ENCODE measurements at places on chromosomes 6 and 20. TPM values are rescaled to one million over a fixed set of nuclear protein-coding genes. Genes with fewer than 3 reads are reported as not detected.

Gene RGS17
- total RNA-seq, result 2.5 TPM

Gene ADGRG6
- 28.8 TPM for total RNA-seq

Gene TGM3
- total RNA-seq, result not detected

Gene MUC22
- not detected for total RNA-seq

Gene GJA10
- not detected for total RNA-seq

Gene NEURL2
- 2.0 TPM for total RNA-seq

Gene TSPO2
- total RNA-seq, result not detected

GRCh38 chr6:105909106-105909505 lies 177.0 kb upstream of the PRDM1 start:
- DNase-seq, result no peak

DNA sequence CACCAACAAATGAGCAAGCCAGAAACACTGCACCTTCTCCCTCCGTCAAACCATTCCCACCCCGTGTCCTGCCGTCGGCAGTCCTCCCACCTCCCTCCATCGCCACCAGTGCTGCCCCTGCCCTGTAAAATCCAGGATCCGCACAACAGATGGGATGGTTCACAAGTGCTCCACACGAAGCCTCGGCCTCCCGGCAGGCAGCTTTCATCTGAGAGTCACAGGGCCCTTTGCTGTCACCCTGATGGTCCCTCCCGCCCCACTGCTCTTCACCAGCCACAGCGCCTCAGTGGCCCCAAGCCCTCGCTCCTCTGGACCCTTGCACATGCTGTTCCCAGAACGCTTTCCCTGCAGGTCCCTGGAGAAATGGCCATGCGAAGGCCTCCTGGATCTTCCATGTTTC lies 12.1 kb downstream of the SLC4A11 start:
- DNase-seq, result no peak

GRCh38 chr20:48335308-48336050 lies 492.3 kb downstream of the PREX1 start:
- DNase-seq, result no peak

DNA sequence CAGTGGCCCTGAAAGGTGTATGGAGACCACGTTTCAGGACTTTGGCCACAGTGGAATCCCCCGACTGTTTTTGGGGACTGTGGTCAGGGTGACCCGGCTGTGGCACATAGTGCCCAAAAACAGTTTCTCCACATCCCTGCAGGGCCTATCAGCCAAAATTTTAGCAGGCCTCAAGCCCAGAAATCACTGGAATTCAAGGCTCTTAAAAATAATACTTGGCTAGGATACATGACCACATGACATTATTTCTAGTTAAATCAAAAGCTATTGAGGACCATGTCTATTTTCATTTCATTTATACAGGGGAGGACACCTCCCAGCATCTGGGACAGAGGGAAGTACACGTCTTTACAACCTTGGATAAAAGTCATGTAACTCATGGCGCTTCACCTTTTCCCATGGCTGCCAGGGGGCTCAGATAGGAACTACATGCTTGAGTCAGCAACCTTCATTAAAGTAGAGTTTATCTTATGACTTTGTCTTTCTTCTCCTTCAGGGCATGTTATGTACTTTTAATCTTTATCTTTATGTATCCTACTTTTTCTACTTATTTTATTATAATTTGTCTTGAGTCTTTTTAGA lies 70.8 kb upstream of the CD93 start:
- no peak for DNase-seq

- peak; percentile 95 for DNase-seq
These were observed 20.3 kb upstream of the HLA-DRB1 start for GRCh38 chr6:32609731-32610640.

DNA sequence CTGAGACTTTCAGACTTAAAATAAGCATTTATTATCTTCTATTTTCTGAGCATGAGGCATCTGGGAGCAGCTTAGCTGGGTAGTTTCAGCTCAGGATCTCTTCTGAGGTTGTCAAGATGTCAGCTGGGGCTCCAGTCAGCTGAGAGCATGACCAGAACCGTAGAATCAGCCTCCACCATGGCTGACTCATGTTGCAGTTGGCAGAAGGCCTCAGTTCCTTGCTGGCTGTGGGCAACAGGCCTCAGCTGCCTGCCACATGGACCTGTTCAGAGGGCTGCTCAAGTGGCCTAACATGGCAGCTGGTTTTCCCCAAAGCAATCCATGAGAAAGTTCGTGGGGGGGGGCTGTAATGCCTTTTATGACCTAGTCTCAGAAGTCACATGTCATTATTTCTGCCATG lies 142.3 kb downstream of the LY86 start:
- DNase-seq, result peak; percentile 83

GRCh38 chr6:42316981-42317380 lies 99.3 kb upstream of the MRPS10 start:
- DNase-seq, result no peak

GRCh38 chr20:34506480-34506879 lies 9.7 kb upstream of the DYNLRB1 start:
- DNase-seq, result no peak

DNA sequence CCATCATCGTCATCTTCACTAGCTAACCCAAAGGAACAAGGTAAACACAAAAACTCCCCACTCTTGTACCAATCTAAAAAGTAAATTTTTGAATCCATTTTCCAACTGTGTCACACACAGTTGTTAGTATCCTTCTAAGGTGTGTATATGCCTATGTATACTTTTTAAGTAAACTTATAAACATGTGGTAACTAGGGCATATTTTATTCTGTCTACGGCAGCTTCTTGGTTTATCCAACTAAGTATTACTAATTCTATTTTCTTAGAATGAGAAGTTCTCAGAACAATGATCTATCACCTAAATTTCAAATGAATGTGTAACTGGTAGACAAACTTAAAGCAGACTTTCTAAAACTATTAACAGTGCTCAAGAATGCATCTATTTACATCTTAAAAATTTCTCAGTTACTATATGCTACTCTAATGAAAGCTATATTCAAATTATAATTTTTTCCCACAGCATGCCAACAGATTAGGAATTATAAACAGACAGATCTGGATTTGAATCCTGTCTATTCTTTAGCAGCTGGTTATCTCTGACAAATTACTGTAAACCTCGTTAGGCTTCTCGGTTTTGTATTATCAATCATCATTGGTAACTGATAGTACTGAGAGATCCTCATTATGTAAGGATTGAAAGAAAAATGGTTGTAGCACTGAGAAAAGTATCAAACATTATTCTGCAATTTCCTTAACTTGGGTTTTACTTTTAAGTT lies 1.8 kb upstream of the PLN start:
- no peak for DNase-seq

DNA sequence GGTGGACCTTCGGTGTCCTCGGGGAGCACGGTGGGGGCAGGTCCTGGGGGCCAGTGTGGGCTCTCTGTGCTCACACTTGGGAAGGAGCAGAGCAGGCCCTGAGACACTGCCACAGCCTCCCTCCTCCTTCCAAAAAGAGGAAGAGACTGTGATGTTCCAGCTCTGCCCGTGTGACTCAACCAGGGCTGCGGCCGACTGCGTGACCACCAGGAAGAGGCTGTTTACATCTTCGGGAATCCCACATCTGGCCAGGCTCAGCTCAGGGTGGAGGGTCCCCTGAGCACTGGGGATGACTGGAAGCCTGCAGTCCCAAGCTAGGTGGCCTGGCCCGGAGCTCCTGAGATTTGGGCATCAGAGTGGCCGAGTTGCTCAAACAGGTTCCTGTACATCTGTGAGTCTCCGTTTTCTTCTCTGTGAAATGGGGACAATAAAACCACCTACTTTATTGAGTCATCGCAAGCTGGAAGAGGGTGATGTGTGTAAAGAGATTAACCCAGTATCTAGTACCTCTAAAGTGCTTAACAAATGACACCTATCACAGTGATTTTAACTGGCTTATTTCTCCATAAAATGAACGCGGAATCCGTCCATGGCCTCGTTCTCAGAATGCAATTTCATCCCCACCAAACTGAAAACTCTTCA lies 242.1 kb downstream of the DLL1 start:
- peak; percentile 65 for DNase-seq

DNA sequence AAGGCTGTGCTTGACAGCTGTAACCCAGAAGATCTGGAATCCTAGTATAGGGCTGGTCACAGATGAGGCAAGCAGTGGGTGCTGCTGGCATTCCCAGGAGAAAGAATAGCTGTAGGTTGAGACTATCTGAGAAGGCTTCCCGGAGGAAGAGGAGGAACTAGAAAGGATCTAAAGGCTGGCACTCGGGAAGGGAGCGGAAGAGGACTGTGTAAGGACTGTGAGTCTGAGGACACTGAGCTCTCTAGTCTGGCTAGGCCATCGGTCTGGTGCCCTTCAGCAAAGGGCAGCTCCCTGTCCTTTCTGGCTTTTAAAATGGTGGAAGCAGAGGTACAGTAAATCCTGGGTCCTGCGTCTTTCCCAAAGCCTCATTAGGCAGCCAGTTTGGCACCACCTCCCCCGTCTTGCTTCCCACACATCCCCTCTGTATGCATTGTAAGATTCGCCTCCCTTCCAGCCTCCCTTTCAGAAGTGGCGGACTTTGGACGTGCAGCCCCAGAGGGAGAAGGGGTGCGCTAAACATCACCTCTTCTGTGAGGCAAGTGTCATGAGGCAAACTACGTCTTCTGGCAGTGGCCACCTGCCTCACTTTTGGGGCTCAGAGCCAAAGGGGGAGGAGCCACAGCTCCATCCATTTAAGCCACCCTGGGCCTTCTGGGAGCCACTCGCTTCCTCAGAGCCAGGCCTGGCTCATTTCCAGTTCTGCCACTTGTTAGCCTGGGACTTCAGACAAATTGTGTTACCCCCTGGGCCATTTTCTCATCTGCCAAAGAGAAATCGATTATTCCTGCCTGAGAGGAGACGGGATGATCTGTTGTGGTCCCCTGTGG lies 8.6 kb downstream of the SNPH start:
- DNase-seq, result no peak

- DNase-seq, result no peak
These were observed 1.6 kb upstream of the ATP5F1E start for GRCh38 chr20:59033616-59034165.

DNA sequence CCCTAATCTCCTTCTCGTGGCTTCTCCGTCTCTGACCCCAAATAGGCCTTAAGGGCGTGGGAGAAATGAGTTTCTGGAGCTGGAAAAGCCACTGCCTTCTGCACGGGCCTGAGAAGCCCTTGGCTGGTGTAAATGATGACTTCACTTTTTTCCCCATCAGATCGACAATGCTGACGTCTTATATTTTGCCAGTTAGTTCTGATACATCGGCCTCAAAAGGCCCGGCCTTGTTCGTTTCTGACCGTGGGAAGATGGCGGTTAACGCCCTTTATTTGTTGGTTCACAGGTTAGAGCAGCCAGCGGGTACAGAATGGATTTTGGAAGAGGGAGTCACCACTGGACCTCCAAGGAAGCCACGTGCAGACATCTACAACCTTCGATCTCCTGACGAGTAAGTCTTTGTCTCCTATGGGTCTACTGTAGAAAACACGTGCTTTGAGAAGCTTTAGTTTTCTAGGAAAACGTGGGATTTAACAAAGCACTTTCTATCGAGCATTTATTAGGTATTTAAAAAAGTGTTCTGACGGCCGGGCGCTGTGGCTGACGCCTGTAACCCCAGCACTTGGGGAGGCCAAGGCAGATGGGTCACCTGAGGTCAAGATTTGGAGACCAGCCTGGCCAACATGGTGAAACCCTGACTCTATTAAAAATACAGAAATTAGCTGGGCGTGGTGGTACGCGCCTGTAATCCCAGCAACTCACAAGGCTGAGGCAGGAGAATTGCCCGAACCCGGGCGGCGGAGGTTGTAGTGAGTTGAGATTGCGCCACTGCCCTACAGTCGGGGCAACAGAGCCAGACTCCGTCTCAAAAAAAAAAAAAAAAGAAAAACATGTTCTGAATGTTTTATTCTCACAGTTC lies 1.2 kb upstream of the ZNFX1 start:
- peak; percentile 34 for DNase-seq

GRCh38 chr20:50551288-50551687 lies 41.1 kb downstream of the PTPN1 start:
- no peak for DNase-seq

DNA sequence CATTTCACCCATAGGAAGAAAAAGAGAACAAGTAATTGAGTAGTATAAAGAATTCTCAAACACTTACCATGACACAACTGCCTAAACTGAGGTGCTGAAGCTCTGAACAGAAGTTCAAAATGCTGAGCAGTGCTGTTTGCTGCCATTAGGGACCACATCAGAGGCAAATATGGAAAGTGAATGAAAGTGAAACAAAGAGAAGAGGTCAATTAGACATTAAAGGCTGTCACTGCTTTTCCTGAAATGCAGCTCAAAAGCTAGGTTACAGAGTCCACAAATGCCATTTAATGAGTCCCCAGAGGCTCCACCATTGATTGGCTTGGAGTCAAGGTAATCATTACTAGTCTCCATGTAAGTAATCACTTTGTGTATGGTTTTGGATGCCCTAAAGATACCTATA lies 46.1 kb downstream of the POU3F2 start:
- DNase-seq, result no peak

DNA sequence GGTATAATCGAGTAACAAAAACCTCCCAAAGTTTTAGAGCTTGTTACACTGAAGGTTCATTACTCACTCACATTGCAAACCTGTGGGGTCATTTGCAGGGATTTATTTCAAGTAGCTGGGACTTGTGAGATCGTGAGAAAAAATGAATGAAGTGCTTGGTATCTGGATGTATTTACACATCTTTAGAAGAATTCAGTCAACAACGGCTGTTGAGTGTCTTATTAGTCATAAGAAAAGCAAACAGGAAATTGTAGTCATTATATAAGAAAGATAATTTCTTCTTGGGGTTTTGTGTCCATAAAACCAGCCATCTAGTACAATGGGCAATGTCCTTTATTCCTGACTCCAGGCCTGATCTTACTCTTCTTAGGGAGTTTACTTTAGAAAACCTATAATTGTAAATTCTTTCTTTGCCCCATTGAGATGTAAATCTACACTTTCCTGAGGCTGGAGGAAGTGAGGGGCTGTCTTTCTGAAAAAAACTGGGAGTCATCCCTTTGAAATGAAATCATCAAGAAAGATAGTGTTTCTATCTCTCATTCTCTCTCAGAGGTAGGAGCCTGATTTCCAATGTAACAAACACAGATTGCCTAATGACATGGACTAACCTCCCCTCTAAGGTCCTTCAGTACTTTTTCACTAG lies 202.5 kb upstream of the ASCC3 start:
- peak; percentile 81 for DNase-seq

GRCh38 chr6:82179415-82179814 lies 68.1 kb downstream of the IBTK start:
- DNase-seq, result no peak

GRCh38 chr20:373171-373890 lies 7.2 kb upstream of the TRIB3 start:
- peak; percentile 83 for DNase-seq

DNA sequence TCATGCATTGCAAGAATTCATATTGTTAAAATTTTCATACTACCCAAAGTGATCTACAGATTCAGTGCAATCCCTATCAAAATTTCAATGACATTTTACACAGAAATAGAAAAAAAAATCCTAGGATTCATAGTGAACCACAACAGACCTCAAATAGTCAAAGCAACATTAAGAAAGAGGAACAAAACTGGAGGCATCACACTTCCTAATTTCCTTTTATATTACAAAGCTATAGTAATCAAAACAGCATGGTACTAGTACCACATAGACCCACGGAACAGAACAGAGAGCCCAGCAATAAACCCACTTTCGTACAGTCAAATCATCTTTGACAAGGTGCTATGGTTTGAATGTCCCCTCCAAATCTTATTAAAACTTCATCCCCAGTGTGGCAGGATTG lies 39.7 kb downstream of the NTSR1 start:
- no peak for DNase-seq

All from MCF 10A (cell line).